ENCODE measurements at places on chromosomes 5 and 9.

DNA sequence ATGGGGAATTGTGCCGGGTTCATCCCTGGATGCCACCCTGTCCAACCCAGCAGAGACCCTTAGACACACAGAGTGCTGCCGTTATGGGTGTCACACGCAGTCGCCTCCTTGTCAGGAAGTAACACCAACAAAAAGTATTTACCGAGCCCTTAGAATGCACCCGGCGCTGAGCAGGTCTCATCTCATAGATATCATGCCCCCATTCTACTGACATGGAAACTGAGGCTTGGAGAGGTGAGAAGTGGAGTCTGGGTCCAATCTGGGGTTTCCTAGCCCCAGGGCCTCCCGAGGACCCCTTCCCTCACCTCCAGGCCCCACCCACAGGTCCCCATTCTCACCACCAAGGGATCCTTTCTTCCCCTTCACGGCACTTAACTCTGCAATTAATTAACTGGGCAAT, 36.8 kb upstream of the BARHL1 start:
- no peak for DNase-seq

GRCh38 chr9:14131356-14132088, 182.4 kb downstream of the NFIB start:
- DNase-seq, result no peak

DNA sequence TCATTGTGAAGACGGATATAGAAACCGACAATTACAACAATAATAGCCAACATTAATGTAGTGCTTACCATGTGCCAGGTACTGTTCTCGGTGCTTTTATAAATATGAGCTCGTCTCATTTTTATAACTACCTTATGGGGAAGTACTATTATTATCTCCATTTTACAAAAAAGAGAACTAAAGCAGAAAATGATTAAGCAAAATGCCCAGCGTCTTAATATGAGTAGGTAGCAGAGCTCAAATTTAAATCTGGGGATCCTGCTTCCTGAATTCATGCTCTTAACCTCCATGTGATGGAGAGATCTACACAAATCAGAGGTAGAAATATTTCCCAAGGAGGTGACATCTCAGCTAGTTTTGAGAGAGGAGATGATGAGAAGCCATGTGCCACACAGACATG, 256.9 kb downstream of the TRIM32 start:
- no peak for DNase-seq

DNA sequence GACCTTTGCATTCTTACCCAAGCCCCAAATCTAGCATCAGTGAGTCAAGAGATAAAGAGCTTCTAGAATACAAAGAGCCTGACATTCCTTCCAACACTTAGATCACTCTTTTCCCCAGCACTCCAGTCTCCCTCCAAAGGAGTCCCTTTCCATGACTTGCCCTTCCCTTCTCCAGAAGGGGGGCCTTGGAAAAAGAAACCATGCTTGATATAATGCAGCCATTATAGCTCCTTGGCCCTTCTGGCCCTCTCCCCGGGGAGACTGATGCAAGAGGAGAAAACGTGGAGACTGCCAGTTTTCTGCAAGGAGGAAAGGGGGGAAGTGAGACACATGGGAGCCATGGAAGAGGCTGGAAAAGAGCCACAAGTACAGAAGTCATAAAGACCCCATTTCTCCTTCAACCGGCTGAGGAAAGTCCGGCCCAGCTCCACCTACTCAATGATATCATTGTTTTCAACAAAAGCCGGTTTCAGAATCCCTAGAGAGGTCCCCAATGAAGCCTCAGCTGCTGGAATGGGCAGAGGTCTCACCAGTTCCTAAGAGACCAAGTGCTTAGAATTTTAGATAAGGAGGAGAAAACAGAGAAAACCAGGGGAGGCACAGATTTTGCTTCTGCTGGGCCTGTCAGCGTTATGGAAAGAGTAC, 29.0 kb downstream of the ADAM19 start:
- DNase-seq, result no peak

GRCh38 chr5:73994963-73995362, 369.0 kb downstream of the ARHGEF28 start:
- DNase-seq, result no peak

DNA sequence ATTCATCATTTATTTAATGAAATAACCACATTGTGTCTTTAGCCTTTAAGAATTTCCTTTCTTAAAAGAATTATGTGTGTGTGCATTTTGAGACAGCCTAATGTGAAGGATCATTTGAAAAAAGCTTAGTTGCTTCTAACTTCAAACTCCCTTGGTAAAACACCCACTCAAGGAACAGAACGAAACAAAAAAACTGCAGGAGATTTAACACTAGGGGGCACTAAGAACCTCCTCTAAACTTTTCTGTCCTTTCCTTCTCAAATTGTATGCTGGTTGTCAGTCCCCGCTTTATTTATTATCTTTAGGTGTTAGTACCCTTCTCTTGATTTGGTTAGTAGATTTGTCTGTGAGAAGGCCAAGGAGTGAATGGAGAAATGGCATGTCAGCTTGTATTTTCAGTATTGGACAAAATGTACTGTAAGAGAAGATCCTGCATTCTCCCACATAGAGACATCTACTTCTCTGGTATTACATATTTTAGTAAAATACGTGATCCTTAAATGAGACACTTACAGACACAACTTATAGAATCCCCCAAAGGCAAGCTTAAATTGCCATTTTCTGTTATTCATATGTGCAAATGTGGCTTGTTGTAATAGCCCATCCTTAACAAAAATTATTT, 229.7 kb downstream of the MRPS30 start:
- no peak for DNase-seq

DNA sequence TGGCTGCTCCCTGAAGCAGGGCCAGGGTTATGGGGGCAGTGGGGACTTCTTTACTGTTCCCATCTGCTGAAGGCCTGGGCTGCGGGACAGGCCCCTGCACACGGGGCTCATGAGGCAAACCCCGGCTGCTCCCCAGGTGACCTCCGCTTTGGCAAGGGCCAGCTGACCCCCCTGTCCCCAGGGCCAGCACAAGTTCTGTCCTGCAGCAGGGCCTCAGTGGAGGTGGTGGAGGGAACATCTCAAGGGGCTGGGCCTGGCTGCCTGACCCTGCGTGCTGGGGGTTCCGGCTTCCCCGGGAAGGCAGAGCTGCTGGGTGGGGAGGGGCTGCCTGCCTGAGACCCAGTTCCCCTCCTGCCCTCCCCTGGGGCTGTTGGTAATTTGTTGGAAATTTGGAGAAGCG, 67.4 kb upstream of the RNU6ATAC start:
- no peak for DNase-seq

DNA sequence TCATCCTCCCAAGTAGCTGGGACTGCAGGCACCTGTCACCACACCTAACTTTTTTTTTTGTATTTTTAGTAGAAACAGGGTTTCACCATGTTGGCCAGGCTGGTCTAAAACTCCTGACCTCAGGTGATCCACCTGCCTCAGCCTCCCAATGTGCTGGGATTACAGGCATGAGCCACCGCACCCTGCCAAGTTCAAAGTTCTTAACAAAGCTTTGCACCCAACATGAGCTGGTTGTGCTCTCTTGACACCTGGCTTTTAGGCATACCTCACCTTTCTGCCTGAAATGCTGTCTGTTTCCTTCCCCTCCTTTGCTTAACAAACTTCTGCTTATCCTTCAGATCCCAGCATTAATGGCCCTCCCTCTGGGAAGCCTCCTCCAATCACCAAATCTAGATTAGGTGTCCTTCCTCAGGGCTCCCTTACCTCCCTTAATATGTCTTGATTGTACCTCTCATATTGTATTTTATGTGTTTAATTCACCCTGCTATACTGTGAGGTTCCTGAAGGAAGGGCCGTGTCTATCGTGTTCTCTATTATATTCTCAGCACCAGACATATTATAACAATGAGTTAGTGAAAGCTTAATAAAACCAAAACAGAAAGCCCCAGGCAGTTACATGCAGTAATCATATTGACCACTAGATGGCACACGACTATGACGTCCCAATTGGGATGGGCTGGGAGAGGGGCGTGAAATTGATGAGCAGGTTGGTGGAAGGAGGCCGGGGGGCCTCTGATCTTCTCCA, 62.9 kb upstream of the PPARGC1B start:
- DNase-seq, result no peak

- DNase-seq, result no peak
Observed at GRCh38 chr9:109313351-109313750, 7.5 kb downstream of the EPB41L4B start.

- no peak for DNase-seq
Observed at GRCh38 chr5:174935854-174936474, 211.6 kb downstream of the MSX2 start.

DNA sequence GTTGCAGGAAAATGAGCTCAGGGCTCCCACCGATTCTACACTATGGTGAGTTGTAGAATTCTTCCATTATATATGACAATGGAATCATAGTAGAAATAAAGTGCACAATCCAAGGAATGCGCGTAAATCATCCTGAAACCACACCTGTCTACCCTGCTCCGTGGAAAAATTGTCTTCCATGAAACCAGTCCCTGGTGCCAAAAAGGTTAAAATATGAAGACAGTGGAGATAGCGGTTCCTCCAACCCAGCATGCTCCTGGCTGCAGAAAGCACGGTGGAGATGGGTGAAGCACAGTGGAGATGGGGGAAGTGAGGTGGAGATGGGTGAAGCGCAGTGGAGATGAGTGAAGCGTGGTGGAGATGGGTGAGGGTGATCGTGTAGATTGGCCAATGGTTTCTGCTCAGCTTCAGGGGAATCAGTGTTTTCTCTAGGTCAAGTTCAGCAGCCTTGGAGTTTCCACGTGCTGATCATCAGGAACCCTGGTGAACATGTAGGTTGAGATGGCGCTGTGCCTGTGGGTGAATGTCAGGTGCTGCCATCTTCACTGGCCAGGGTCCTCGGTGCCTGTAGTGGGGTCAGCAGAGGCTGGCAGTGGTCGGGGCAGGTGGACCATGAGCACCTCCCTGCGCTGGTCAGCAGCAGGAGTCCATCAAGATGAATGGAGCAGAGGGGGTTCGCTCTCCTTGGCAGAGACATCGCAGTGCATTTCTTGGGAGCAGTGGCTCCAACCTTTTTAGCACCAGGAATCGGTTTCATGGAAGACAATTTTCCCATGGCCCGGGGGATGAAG, 20.3 kb downstream of the PAEP start:
- DNase-seq, result no peak

GRCh38 chr5:1540166-1540565, 16.4 kb upstream of the LPCAT1 start:
- DNase-seq, result no peak

GRCh38 chr5:178502401-178503100, 87.6 kb downstream of the COL23A1 start:
- DNase-seq, result no peak

DNA sequence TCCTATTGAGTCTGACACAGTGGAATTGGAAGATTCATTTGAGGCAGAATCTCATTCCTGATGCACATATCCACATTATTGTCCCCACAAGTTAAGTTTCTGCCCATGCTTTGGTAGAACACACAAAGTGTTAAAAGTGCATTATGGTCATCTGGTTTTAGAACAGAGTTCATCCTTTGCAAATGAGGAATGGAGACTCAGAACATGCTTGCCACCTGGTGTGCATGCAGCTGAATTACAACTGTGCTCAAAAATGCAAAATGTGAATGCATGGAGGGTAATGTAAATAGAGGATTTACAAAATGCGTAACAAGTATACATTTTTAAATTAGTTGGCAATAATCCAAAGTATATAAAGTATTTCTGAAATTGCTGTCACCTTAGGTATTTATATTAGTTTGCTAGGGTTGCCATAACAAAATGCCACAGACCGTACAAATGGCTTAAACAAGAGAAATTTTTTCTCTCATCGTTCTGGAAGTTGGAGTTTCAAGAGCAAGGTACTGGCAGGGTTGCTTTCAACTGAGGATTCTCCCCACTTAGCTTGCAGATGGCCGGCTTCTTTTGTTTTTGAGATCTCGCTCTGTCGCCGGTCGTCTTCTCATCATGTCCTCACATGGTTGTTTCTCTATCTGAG, 671.1 kb downstream of the TAF11L14 start:
- no peak for DNase-seq

- no peak for DNase-seq
Observed at GRCh38 chr5:169979871-169980270, 424 bp downstream of the INSYN2B start.

GRCh38 chr9:7178729-7179128, 421.0 kb downstream of the KDM4C start:
- DNase-seq, result no peak

DNA sequence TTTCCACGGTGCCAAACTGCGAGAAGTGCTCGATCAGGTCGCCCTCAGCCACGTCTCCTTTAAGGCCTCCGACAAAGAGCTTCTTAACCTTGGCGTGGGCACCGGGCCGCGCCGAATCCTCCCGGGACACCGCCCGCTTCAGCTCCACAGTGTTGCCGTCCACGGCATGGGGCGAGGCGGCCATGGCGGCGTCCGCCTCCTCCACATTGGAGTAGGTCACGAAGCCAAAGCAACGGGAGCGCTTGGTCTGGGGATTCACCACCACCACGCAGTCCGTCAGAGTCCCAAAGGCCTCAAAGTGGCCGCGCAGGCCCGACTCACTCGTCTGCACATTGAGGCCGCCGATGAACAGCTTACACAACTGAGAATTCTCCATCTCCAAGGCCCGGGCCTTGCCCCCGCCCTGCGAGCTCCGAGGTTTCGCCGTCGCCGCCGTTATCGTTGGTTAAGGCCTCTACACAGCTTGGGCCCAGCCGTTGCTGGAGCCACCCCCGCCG, 424 bp downstream of the HNRNPA0 start:
- no peak for DNase-seq

DNA sequence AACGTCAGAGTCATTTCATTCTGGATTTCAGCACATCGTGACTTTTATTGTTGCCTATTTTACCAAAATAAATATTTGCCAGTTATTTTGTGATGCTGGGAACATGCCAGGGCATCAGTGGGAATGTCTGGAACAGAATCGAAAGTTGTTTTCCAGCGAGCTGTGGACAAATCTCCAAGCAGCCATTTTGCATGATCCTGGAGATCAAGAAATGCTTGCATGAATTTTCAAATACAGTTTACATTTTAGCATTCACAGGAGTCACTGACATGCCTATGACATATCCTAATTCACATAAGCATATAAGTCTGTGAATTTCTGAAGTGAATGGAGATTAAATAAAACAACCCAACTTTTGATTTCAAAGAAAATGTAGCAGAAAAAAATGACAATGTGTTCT, 119.4 kb downstream of the VCAN start:
- no peak for DNase-seq

DNA sequence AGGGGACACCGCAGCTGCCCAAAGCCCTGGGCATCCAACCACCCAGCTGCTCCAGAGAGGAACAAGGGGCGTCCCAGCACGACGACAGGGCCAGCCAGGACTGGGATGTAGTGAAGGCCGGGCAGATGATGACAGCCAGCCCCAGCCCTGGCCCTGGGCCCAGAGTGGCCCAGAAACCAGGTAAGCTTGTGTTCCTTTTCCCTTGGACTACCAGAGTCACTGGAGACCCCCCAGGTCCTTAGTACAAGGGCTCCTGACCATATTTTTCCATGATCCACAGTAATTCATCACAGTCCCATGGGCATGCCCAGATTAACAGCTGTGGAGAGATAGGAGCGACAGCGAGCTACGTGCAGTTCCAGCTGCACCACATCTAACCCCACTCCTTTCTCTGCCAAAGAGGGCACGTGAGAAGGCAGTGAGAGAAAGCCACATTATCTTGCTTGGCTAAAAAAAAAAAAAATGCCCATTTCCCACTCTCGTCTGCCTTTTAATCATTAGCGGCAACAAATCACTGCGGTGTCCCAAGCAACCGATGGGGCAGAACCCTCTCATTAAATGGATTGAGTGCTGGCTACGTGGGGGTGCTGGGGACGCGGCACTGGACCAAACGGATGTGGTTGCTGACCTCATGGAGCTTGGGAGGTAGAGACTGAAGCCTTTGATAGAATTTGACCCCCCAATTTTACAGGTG, 21.7 kb upstream of the SYNPO start:
- DNase-seq, result no peak

GRCh38 chr9:131702911-131703310, 37.0 kb downstream of the RAPGEF1 start:
- no peak for DNase-seq

- DNase-seq, result no peak
Observed at GRCh38 chr5:180271221-180271620, 20.7 kb downstream of the MAPK9 start.
